T-helper 17 cell (primary cell): ENCODE measurements at places on chromosomes 3 and 15.

DNA sequence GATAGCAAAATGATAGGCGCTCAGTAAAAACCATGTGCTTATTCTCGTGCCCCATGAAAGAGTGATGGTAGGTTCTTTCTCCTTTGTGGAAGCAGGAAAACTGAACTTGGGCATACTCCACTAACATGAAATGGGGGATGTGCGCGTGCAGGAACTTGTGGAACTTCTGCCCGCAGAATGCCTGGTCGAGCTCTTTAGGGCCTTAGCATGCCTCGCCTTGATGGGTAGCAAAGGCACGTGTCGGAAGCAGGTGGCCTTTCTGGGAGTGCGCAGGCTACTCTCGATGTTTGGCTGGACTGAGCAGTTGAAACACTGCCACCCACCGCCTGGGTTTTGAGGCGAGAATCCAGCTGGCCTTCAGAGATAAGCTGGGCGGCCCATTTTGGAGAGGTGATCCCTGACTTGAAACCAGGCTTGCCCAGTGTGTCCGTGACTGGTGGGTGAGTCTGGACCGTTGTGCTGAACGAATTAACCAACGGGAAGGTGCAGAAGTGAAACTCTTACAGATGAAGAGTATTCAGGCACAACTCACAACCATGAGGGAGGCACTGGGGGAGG is 842 bp downstream of the PCCB start:
- no peak for DNase-seq

DNA sequence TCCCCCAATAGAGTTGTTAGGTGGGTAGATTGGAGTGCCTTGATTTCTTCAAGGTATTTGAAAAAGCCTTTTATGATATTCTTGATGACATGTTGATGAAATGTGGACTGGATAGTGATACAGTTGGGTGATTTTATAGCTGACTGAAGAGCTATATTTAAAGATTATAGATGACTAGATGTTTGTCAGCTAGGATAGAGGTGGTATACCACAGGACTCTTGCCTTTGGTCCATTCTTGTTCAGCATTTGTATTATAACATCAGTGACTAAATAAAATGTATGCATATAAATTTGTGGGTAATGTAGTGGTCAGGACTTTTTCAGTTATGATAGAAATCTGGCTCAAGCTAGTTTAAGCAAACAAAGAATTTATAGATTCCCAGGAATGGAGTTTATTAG is 143.9 kb downstream of the ZNF609 start:
- DNase-seq: no peak

- DNase-seq: no peak
Measured at GRCh38 chr3:126438186-126438585, 37.5 kb downstream of the ZXDC start.

DNA sequence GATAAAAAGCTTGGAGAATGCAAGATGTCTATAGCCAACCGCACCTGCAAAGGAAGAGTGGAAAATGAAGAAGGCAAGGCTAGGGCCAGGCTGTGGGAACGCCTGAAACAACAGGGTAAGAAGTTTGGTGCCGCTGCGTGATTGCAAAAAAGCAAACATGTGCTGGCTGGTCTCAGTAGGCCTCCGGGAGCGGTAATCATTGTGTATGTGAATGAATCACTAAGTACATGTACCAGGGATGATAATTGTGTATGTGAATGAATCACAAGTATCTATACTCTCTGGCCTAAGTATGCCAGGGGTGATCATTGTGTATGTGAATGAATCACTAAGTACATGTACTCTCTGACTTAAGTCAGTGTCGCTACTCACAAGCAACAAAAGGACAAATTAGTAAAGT is 40.3 kb upstream of the PARL start:
- DNase-seq: no peak
